ENCODE measurements at places on chromosomes 7 and 10.

DNA sequence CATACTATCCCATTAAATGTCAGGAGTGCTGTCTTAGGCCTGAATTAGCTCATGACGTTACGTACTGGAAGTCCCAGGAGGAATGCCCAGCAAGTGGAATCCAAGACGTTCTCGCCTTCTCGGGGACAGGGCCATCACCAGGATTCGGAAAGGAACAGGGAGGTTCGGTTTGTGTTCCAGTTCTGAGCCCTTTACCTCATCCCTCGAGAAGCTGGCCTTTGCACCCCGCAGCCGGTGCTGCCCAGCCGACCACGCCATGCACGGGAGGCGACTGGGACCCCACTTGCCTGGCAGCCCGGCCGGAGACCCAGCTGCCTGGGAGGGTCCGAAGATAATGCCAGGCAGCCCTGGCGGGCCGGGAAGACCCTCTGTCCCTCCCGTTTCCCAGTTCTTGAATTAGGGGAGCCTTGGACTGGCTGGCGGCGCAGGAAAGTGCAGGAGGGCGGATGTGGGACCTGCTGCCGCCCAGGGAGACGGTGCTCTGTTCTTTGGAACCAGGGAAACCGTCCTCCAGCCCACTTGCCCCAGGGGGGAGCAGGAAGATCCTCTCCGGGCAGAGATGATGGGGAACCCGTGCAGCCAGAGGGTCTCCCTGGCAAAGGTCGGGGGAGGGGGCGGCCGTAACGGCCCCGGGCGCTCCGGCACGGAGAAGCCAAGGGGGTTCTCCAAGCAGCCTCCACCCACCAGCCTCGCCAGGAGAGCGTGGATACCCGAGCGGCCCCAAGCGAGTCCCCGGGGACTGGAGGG, 671 bp upstream of the CHST3 start:
- DNase-seq = no peak

DNA sequence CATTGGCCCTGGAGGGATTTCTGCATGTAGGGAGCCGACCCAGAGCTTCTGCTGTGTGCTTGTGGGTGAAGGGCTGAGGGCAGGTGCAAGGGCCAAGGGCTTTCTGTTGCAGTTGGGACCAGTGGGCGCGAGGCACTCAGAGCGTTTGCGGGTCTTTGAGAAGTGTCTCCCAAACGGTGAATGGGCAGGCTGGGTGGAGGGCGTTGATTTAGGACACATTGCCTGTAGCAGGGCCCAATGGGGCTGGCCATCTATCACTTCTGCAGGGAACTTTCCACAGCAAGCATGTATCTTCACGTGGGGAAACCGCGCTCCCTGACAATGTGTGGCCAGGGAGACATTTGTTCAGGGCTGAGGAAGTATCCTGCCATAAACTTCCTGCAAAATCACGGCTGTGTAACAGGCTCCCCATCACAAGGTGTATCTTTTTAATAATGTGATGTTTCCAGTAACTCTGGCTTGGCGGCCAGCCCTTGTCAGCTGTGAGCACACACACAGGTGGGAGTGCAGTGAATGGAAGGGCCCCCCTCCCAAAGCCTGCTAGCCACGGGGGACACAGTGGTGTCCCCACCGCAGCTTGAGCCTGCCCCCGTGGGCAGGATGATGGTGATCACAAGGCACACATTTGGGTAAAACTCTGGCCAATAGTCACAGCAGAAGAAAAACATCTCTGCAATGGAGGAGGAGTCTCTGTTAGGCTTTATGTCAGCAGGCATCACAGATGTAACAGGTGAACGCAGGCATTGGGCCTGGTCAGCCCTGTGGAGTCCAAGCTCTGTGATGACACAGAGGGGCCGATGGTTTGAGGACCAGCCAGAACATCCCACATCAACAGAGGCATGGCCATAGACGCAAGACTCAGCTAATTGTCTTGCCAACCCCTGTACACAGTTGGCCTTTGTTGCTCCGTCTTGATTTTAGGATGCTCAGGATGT, 84.3 kb downstream of the GLRX3 start:
- no peak for DNase-seq

- DNase-seq = no peak
Measured at GRCh38 chr10:68406111-68406814, 814 bp downstream of the RUFY2 start.

DNA sequence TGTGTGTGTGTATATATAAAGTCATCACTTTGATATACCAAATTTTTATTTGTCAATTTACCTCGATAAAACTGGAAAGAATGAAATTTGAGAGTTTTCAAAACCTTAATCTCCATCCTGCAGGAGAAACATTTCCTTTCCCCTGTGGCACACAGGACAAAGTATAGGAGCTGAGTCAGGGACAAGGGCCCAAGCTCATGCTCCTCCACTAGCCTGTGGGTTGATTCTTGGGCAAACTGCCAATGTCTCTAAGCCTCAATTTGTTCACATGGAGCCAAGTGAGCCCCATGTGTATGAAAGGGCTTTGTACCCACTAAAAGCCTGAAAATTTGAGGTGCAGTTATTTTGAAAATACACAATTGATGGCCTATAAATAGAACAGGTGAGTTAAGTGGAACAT, 60.3 kb upstream of the IL6 start:
- DNase-seq = no peak

DNA sequence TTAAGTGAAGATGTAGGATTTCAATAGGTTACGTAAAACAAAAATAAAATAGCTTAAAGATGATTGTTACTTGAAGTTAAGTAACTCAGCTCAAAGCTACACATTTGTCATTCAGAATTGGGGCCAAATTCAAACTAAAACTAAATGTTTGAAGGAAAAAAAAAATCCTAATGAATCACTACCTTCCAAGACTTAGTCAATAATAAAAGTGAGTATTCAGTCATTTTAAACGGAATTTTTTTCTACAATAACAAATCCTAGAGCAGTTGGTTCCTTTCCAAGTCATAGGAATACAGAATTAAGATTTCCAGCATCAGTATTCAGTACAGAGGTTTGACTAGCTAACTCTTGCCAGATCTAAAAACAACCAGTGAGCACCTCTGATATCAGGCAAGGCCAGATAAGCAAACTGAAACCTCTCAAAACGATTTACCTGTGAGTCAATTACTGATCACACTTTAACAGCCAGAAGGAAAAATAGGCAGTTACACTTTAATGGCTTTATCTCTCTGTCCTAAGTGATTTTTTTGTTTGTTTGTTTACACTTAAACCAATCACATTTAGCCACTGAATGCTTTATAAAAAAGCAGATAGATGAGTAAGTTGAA, 669.8 kb upstream of the ANKRD30A start:
- DNase-seq = no peak

Data from NCI-H1930 (cell line).